Myocyte (in vitro differentiated cells): ENCODE measurements at places on chromosomes 12 and 14. TPM values are rescaled to one million over a fixed set of nuclear protein-coding genes. Genes with fewer than 3 reads are reported as not detected.
A peak's percentile ranks its signal among the peaks of the same experiment; 100 is the strongest.

The PSEN1 gene
- 31.7 and 33.6 TPM in 2 replicates for total RNA-seq

The ANKRD33 gene
- total RNA-seq: not detected in 2 replicates

The FAM90A1 gene
- not detected in 2 replicates for total RNA-seq

The KRT77 gene
- total RNA-seq: not detected in 2 replicates

DNA sequence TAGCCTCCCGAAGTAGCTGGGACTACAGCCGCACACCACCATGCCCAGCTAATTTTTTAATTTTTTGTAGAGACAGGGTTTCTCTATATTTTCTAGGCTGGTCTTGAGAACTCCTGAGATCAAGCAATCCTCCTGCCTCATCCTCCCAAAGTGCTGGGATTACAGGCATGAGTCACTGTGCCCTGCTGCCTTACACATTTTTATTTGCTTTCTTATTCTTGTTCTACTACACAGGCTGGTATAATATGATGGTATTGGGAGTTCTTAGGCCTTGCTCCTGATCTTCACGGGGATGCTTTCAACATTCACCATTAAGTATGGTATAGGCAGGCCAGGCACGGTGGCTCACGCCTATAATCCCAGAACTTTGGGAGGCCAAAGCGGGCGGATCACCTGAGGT, 21.2 kb downstream of the DGLUCY start:
- DNase-seq: no peak

DNA sequence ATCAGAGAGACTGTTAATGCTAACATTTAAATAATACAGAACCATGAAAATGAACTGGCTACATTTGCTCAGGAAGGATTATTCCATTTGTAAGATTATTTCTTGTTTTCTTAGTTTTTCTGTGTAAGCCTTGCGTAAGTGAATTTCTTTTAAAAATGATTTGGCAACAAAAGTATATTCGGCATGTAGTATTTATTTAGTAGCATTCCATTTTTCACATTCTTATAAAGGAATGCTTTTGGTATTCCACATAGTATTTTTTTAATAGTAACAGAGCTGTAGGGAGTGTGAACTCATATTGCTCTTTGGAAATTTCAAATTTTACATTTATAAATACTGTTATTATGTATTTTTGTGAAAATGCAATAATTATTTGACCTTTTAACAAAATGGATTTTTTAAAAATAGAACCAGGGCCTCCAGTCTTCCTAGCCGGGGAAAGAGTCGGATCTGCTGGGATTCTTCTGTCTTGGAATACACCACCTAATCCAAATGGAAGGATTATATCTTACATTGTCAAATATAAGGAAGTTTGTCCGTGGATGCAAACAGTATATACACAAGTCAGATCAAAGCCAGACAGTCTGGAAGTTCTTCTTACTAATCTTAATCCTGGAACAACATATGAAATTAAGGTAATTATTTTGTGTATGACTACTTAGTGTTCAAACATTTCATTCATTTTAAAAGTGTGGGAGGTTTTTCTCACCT, 1.2 kb downstream of the PTPRQ start:
- peak; percentile 14 for DNase-seq

GRCh38 chr14:102185360-102185759, 45.7 kb downstream of the WDR20 start:
- no peak for DNase-seq

- no peak for DNase-seq
These were observed 296.7 kb downstream of the FBXL14 start for GRCh38 chr12:1297639-1298175.

DNA sequence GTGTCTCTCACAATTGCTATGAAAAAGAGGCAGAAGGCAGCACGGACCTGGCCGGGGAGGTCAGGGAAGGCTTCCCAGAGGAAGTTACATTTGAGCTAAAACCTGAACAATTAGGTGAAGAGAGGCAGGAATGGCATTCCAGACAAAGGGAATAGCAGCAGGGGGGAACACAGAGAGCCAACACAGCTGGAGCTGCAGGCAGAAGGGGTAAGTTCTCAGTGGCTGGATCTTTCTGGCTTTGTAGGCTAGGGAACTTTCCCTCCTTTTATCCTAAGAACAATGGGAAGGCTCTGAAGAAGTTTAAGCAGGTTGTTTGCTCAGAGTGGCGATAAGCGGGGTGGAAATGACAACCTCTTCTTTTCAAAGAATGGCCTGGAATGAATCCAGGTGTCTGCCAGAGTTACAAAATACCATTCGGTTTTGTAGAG, 100.0 kb downstream of the PRIMA1 start:
- no peak for DNase-seq

GRCh38 chr12:67534681-67535080, 113.9 kb upstream of the DYRK2 start:
- DNase-seq: peak; percentile 76

GRCh38 chr12:53852061-53852460, 86.6 kb upstream of the HOXC13 start:
- no peak for DNase-seq

GRCh38 chr14:35993684-35993960, 167.5 kb downstream of the BRMS1L start:
- no peak for DNase-seq

- peak; percentile 98 for DNase-seq
These were observed 44.3 kb downstream of the KRT80 start for GRCh38 chr12:52147367-52147963.

DNA sequence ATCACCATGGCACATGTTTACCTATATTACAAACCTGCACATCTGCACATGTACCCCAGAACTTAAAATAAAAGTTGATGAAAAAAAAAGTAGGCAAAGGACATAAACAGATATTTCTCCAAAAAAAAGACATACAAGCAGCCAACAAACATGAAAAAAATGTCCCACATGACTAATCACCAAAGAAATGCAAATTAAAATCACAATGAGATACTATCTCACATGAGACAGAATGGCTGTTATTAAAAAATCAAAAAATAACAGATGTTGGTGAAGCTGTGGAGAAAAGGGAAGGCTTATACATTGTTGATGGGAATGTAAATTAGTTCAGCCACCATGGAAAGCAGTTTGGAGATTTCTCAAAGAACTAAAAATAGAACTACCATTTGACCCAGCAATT, 68.0 kb upstream of the FAR2 start:
- no peak for DNase-seq
